Activated CD4-positive, alpha-beta T cell treated with anti-CD3 and anti-CD28 coated beads for 4 hours (primary cell): ENCODE measurements at places on chromosomes 3 and 15.
A peak's percentile ranks its signal among the peaks of the same experiment; 100 is the strongest.

- peak; percentile 75 for DNase-seq
Measured at GRCh38 chr3:49171119-49171774, at the start of gene KLHDC8B. KLHDC8B (plus strand) TSS chr3:49171598; CDS start chr3:49172770, 1,172 bp downstream.

DNA sequence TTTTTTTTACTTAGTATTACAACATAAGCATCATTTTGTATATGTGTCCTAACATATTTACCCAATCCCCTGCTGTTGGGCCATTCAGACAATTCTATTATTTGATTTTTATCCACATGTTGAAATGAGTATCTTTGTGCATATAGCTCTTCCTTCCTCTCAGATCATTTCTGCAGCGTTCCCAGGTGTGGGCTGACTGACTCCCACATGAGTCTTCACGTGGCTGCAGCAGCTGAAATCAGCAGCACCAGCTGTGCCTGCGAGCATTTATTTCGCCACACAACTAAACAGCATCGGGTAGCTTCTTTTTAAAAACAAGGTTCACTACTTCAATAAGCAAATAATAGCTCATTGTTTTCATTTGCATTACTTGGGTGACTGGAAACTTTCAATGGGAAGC lies 44.5 kb upstream of the PDE8A start:
- DNase-seq, result no peak

DNA sequence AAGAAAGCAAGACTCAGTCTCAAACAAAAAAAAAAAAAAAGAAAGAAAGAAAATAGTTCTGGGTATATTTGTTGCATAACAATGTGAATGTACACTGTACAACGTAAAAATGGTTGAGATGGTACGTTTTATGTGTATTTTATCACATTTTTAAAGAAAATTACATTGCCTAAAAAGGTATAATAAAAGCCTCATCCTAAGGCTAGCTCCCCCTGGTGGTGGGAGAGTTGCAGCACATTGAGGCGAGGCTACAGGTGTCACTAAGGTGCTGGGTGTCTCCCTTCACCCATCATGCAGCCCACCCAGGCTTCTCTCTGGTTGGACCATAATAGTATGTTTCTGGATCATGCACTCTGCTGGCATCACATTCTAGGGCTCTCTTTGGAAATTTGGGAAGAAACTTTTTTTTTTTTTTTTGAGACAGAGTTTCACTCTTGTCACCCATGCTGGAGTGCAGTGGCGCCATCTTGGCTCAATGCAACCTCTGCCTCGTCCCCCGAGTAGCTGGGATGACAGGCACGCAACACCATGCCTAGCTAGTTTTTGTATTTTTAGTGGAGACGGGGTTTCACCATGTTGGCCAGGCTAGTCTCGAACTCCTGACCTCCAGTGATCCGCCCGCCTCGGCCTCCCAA lies 12.4 kb upstream of the RAB11A start:
- DNase-seq, result peak; percentile 78

GRCh38 chr15:70523192-70523591 lies 240.2 kb downstream of the UACA start:
- DNase-seq, result no peak

- DNase-seq, result no peak
Measured at GRCh38 chr15:84818261-84819131, 1.3 kb downstream of the ALPK3 start.

GRCh38 chr3:161851941-161852566 lies 355.4 kb downstream of the OTOL1 start:
- no peak for DNase-seq

DNA sequence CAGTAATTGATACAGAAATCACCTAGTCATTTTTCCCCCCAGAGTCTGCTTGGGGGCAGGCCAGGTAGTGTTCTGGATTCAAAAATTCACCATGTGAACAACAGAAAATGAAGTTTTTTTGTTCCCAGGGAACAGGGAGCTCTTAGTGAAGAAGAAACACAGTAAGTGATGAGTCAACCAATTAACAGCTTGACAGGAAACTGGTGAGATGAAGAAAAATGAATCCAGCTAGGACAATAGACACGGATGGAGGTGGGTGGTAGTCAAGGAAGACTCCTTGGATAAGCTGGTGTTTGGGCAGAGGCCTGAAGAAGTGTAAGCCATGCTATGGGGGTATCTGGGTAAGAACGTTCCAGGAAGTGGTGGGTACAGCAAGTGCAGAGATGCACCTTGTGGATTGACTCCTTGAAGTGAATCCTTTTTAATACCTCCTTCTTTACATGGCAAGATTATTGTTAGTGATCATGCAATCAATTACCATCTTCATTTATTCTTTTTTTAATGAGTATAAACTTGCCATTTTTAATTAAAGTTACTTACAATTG lies 339.9 kb upstream of the RGMA start:
- no peak for DNase-seq

DNA sequence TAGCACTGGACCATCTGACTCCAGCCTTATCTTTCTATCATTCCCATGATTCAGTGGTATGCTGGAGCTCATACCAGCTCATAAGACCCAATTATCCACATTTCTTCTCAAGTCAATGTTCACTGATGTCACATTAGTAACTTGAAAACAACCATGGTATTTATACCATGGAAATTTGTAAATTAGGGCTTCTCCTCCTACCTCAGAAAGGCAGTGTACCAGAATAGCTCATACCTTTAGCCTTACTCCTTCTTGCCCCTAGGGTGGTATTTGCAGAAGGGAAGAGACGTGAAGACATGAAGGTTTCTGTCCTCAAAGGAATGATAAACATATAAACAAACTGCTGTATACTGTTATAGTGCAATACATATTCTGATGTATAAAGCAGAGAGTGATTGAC lies 114.2 kb downstream of the NEK11 start:
- DNase-seq, result no peak

GRCh38 chr15:88898736-88899135 lies 3.4 kb upstream of the HAPLN3 start:
- no peak for DNase-seq

GRCh38 chr3:71066849-71067261 lies 516.7 kb downstream of the FOXP1 start:
- DNase-seq, result peak; percentile 58

DNA sequence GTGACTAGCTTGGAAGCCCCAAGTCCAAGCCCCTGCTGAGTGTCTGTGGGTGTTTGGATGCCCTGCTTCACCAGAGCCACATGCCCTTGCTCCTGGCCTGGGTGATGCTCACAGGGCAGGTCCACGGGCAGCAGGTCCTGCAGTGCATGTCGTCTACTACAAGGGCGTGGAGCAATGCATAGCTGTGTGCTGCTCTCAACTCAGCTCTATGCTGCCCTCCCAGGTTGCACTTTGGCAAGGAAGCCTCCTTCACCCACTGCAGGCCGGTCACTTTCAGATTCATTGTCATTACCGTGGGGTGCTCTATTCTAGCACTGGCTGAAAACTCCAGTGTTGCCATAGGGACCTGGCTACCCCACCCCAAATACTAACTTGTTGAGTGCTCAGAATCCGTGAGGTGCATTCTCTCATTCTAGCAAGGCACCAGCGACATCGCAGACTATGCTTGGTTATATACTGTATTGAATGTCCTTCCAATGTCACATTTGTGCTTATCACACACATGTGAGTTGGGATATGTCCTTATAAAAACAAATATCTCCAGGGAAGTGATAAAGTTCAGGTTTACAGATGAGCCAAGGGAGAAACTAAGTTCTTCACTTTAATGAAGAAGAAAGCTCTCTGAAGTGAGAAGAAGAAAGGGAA lies 51.8 kb downstream of the GRAMD1C start:
- no peak for DNase-seq

DNA sequence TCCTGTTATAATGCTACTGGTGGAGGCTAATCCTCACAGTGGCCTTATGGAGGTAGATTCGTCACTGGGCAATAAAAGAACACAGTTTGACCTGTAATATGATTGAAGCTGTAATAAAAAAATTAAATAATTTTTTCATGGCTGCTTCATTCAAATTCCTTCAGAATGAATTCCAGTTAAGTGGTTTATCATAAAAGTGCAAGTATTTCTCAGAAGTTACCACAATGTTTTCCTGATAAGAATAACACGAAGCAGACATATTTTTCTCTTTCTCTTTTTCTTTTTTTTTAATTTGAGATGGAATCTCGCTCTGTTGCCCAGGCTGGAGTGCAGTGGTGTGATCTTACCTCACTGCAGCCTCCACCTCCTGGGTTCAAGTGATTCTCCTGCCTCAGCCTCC lies 15.6 kb downstream of the B4GALT4 start:
- no peak for DNase-seq

DNA sequence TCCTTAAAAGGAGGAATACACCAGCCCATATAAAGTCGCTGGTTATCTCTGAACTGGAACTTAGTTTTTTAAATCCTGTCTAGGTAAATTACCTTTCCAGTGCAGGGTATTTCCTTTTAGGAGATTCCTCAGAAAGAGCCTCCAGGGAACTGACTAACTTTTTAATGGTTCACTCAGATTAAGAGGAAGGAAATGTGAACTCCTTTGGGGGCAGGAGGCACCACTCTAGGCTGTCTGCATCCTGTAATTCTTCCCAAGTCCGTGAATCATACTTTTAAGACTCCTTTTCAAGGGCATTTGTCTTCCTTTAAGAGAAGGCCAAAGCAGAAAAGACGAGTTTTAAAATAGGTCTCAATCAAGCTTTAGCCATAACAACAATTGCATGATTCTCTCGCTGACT lies 871.2 kb upstream of the NR2F2 start:
- no peak for DNase-seq

DNA sequence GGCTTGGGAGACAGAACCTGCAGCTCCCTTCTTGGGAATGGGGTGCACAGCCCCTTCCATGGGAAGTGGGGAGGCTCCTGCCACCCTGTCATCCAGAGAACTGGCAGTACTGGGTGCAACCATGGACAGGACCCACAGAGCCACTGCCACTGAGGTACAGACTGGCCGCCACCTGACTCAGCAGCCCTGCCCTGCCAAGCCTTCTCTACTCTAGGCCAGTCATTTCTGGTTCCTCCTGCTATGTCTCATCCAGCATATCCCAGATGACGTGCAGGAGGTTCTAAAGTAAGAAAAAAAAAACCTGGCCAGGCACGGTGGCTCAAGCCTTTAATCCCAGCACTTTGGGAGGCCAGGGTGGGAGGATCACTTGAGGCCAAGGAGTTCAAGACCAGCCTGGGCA lies 76.9 kb upstream of the RPL32 start:
- DNase-seq, result no peak

GRCh38 chr3:192445770-192446644 lies 281.3 kb downstream of the FGF12 start:
- no peak for DNase-seq

- no peak for DNase-seq
Measured at GRCh38 chr3:184665101-184665500, 46.8 kb downstream of the MAGEF1 start.

GRCh38 chr15:74823324-74823723 lies 3.1 kb upstream of the CPLX3 start:
- no peak for DNase-seq

DNA sequence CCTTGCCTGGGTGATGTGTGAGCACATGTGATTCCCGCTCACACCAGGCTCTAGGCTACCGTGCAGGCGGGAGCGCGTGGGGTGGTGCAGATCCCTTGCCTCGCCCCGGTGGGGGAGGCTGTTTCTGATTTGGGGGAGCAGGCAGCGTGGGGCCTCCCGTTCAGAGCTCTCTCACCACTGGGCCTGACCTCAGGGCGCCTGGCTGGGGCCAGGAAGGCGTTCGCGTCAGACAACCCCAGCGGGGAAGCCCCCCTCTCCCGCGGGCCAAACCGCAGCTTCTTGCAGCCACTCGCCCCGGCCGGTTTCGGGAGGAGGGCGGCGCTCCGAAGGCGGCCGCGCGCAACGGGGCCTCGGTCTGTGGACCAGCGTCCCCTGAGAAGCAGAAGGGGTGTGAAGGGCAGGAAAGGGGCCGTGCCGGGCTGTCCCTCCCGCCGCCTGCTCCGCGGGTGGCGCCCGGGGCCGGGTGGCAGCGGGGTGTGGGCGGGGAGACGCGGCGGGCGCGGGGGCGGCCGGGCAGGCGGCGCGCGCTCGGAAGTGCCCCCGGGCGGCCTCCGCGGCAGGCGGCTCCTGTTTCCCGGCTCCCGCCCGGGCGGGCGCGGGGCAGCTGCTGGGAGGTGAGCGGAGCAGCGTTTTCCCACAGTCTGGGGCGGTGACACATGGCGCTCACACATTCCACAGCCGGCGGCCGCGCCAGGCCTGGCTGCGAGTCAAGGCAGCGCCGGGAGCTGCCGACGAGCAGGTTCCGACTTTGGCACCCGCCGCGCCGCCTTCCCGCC lies 65.1 kb upstream of the HES1 start:
- DNase-seq, result peak; percentile 50

GRCh38 chr3:172582712-172583111 lies 59.5 kb upstream of the TNFSF10 start:
- DNase-seq, result no peak

DNA sequence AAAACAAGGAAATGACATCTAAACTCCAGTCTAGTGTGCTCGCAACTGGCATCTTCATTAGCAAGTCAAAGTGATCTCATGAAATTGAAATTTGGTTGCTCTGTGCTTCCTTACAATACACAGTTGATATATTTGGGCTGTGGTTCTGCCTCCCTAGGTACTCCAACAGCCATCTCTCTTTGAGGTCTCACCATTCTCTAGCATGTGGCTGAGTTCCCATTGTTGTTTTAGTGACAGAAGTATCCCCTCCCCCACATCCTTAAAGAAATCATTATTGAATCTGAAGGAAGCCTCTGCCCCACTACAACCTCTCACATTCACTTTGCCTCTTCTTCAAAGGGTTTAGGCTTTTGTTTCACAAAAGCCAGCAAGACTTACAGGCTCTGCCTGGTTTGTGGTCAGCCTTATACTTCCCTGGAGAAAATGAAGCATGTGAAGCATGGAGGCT lies 516.5 kb downstream of the NLGN1 start:
- DNase-seq, result no peak

GRCh38 chr15:71448688-71449114 lies 333.4 kb downstream of the THSD4 start:
- no peak for DNase-seq

DNA sequence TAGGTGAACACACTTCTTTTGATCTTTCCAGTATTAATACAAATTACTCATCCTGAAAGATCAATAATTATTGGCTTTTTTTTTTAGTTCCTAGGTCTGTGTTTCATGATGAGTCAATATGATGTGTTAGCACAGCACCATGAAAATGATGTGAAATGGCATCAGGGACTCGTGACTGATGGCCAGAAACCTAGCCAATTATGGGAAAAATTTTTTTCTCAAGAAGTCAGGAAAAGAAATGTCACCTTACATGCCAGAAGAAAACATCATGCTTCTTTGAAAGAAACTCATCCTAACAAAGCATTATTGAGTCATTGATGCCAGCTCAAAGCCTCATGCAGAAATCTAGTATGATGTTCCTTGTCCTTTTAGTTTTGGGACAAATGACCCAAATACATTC lies 468.3 kb upstream of the CBLB start:
- DNase-seq, result no peak

DNA sequence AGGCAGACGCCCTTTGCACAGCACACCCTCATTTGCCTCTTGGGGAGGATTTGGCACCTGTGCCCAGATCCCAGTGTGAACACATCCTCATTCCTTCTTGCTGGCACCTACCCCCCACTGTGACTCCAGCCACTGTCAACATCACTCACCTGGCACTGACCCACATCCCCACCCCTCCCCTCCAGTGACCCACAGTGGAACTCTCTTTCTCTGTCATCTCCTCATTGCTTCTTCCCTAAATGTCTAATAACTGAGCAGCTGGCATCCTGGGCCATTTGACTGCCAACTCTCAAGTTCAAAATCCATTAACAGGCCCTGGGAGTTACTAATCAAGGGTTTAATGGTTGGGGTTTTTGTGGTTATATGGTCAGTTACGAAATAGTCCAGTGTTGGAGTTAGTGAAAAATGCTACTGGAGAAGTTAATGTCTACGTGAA lies 14.4 kb downstream of the SNAPC5 start:
- no peak for DNase-seq

GRCh38 chr15:84880007-84880406 lies 4.5 kb upstream of the SLC28A1 start:
- DNase-seq, result no peak
